Occipital lobe (tissue), 3 donors: ENCODE measurements at places on chromosomes 5 and 9. TPM values are rescaled to one million over a fixed set of nuclear protein-coding genes. Genes with fewer than 3 reads are reported as not detected.

- no peak for DNase-seq
Observed at GRCh38 chr5:17154211-17154996, 63.0 kb upstream of the BASP1 start.

DNA sequence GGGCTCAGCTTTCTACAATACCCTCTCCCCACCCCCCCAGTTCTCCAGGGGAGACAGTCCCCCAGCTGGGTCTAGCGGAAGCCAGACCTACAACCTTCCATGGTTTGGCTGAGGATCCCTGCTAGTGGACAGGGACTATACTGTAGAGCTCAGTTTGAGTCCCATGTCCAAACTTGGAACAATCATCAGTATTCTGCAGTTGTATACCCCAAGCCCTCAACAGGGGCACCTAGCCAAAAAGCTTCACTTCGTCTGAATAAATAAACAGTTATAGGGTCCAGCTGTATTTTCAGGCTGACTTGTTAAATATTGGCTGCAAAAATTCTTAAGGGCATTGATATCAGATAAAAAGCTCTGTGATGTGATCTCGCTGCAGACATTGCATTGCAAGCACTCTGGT is 15.4 kb upstream of the C9 start:
- DNase-seq = no peak

DNA sequence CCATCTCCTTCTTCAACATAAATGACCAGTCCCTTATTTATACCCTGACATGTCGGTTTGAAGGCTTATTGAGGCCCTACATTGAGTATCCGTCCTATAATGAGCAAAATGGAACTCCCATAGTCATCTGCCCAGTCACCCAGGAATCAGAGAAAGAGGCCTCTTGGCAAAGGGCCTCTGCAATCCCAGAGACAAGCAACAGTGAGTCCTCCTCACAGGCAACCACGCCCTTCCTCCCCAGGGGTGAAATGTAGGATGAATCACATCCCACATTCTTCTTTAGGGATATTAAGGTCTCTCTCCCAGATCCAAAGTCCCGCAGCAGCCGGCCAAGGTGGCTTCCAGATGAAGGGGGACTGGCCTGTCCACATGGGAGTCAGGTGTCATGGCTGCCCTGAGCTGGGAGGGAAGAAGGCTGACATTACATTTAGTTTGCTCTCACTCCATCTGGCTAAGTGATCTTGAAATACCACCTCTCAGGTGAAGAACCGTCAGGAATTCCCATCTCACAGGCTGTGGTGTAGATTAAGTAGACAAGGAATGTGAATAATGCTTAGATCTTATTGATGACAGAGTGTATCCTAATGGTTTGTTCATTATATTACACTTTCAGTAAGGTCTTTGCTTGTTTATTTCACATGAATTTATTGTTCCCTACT is 38.2 kb upstream of the BTNL3 start:
- no peak for DNase-seq

- DNase-seq = no peak
Observed at GRCh38 chr9:127786773-127787104, 905 bp downstream of the CDK9 start.

DNA sequence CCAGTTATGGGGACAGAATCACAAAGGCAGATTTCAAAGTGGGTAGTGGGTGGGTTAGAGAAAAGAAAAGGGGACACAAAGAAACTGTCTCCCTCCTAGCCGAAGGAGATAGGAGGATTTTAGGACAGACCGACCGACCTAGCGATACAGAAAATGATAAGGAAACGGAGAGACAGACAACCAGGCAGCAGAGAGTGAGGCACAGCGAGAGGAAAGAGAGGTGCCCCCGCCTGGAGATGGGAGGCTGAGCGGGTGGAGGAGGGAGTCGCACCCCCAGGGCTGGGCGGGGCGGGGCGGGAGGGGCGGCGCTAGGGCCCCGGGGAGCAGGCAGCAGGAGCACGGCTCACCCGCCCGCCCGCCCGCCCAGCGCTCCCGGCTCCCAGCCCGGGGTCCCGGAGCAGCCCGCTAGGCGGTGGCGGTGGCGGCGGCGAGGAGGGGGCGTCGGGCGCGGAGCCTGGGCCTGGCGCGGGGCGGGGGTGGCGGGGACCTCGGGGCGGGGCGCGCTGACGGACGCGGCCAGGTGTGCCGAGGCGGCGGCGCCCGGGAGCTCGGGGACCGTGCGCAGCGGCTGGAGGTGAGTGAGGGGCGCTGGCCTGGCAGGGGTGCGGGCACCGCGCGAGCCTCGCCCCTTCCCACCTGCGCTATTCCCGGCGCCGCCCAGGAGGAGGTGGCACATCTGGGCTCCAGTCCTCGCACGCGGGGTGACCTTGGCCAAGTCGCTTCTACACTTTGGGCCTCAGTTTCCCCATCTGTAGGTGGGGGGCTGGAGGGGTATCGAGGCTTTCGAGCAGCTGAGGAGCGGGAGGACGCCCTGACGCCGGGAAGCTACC is 15.9 kb upstream of the SYNPO start:
- DNase-seq = peak; percentile 58

DNA sequence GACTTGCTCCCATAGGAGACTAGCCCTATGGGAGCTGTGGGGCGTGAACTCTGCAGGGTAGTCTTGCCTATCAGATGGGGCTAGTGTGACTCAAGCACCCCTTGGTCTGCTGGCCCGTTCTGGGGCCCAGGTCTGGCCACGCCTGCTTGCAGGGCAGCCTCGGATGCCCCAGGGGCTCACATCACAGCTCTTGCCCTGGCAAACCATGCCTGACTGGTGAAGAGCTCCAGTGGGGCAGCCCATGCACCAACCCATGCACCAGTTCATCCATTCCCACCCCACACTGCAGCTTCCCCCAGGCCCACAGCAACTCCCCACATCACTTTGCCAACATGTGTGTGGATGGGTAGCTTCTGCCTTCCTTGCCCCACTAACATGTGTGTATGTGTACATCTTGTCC is 93.9 kb upstream of the PRLR start:
- DNase-seq = no peak

GRCh38 chr9:116383133-116383532 is 229.5 kb downstream of the PAPPA start:
- no peak for DNase-seq

GRCh38 chr5:15116996-15117395 is 245.4 kb upstream of the ANKH start:
- no peak for DNase-seq

DNA sequence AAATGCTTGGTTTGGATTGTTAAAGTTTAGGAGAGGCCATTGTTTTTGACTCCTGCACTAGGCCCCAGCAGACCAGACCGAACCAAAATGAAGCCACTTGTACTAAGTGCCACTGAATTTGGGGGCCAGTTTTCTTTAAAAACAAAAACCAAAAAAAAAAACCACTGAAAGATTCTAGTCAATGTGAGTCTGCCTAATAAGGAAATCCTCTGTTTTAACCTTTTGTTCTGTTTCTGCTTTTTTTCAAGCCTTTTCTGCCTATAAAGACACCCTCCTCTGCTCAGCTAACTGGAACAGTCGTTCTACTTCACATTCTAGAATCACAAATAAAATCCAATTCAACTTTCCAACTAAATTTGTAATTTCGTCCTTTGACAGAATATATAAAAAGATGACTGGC is 64.9 kb downstream of the SERINC5 start:
- DNase-seq = no peak

DNA sequence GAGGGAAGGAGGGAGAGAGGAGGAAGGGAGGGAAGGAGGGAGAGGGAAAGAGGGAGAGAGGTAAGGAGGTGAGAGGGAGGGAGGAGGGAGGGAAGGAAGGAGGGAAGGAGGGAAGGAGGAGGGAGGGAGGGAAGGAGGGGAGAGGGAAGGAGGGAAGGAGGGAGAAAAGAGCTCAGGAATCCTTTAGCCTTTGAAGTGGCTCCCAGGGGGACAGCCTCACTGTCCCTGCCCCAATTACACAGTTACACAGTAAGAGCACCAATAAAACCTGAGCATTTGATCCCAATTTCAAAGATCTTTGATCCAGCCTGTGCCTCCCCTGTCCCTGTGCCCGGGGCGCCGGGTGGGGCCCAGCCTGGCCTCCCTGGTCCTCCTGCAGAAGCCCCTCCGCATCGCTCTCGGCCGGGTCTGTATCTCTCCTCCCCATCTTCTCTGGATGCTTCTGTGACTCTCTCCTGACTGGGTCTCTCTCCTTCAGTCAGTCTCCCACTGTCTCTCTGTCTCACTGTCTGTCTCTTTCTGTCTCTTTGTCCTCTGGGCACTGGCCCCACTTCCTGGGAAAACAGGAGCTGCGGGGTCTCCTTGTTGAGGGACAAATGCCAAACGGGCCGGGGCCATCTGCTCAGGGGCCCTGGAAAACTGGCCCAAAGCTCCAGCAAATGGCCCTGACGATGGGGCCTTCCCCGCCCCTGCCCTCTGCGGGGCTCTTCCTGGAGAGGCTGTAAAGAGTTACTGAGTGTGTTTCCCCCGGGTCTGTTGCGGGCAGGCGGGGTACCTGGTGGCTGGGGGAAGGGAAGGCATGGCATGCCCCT is 54.2 kb upstream of the EGFL7 start:
- no peak for DNase-seq

DNA sequence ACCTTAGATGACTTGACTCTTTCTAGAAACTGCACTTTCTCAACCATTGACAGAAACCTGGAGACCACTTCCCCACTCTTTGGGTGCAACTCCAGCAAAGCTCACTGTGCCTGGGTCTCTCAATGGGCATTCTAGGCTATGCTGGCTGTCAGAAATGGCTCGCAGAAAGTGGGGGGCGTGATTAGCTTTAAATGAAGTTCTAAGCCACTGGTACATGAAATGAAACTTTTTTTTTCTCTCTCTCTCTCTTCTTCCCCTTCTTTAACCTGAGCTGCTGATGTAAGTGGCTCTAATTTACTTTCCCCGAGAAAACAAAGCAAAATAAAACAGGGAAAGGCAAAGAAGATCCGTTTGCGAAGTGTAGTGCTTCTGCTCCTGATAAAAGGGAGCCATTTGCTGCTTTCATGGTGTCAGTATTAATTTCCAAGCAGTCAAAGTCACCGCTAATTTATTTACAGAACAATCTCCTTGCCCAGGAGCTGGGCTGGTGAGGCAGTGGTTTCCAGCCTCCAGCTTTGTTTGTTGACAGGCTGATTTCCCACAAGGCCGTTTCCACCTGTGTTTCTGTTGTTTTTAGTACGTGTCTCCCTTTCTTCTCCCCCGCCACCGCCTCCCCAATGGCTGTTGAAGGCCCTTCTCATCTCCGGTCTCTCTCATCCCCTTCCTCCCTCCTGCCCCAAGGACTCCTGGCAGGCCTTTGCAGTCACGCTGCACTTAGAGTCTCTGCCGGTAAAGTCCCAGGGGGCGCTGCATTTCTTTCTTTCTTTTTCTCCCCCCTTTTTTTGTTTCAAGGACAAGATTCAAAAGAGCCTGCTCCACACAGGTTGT is 422.9 kb downstream of the EBF1 start:
- no peak for DNase-seq

GRCh38 chr9:116767219-116767618 is 80.1 kb downstream of the TRIM32 start:
- DNase-seq = no peak

- peak; percentile 49 for DNase-seq
Observed at GRCh38 chr5:177546258-177546741, 8.1 kb downstream of the FAM193B start.

DNA sequence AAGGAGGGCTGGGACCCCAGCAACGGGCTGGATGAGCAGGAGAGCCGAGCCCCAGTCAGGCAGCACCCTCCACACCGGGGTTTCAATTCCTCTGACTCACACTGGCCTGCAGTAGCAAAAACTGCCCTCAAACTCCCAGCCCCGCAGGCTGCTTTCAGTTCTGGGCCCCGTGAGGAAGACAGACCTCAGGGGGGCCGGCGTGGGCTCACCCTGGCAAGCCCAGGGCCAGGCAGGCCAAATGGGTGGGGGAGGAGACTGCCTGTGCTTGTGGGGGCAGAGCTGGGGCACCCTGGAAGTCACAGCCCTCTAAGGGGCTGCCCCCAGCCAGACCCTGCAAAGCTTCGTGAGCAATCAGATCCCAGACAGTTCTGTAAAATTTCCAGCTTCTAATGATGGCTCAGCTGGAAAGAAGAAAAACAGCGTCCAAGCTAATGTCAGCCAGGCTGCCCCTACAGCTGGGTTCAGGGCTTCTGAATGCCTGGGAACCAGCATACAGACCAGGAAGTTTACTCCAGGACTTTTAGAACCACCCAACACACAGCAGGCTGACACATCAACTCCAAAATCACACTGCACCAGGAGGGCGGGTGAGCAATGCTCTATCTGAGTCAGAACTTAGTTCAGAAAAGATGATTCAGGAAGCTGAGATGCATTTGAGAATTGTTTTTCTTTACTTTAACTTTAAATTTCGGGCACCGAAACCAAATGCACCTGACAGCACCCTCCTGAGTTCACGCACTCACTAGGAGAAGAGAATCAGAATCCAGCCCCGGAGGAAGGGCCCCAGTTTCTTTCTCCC is 34.7 kb downstream of the LPCAT1 start:
- DNase-seq = no peak

GRCh38 chr5:148090773-148091250 is 27.0 kb downstream of the SPINK5 start:
- DNase-seq = no peak

DNA sequence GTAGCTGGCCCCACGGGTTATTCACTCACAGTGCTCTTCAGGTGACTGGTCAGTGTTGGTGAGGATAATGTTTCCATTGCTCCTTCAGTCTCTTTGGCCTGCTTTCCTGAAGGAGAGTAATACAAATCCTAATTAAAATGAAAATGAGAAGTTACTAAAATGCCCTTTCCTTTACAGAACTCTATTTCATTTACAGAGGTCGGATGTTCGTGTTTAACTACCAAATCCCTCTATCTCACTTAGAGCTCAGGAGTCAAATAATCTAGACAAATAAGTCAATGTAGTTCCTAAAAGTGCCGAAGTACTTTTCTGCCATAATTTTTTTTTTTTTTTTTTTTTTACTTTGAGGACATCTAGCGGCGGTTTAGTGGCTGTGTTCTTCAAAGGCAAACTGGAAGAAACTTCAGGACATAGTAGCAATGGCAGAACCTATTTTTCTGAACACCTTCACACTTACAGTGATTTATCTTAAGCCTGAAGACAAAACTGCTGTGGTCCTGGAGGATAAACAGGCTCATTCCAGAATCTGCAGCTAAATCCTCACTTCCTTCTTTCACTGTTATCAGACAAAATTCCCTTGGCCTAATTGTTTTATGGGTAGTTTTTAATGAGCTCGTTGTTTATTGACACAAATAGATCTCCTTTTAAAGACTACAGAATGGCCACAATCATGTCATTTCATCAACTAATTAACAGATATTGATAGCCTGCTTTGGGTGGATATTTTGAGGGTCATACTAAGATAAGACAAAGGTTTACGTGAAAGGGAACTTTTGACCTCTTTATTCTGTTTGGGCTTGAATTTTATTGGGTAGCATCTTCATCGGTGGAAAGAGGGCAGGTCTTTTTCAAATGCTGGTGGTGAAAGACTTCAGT is 207.6 kb upstream of the DMRTA1 start:
- DNase-seq = no peak

The HTR4 gene
- 0.16 TPM for total RNA-seq

The GLRA1 gene
- 0.16 TPM for total RNA-seq

The FCN1 gene
- 1.1 TPM for total RNA-seq

The GARIN3 gene
- total RNA-seq = not detected

The TAF11L5 gene
- total RNA-seq = not detected

The PHF19 gene
- 4.1 TPM for total RNA-seq

The PTGER4 gene
- 3.3 TPM for total RNA-seq

The CMYA5 gene
- total RNA-seq = 1.2 TPM

The GFI1B gene
- total RNA-seq = not detected
